IMR-90 (cell line): ENCODE measurements at places on chromosomes 2 and 18.
A peak's percentile ranks its signal among the peaks of the same experiment; 100 is the strongest.

- DNase-seq: no peak
These were observed 146.5 kb downstream of the FAM210A start for GRCh38 chr18:13579874-13580273.

DNA sequence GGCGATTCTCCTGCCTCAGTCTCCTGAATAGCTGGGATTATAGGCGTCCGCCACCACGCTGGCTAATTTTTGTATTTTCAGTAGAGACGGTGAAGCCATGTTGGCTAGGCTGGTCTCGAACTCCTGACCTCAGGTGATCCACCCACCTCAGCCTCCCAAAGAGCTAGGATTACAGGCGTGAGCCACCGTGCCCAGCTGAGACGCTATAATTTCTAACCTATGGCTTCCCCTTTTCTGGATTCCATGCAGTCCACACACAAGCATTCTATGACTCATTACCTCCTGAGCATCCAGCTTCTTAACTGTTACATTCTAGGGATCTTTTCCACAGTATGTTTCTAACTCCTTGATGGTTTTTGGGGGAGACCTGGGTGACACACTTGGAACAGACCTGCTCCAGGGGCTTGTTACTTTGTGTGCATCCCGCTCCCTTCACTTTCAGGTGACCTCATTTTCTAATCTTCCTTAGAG lies 11.8 kb upstream of the KCMF1 start:
- DNase-seq: peak; percentile 90

DNA sequence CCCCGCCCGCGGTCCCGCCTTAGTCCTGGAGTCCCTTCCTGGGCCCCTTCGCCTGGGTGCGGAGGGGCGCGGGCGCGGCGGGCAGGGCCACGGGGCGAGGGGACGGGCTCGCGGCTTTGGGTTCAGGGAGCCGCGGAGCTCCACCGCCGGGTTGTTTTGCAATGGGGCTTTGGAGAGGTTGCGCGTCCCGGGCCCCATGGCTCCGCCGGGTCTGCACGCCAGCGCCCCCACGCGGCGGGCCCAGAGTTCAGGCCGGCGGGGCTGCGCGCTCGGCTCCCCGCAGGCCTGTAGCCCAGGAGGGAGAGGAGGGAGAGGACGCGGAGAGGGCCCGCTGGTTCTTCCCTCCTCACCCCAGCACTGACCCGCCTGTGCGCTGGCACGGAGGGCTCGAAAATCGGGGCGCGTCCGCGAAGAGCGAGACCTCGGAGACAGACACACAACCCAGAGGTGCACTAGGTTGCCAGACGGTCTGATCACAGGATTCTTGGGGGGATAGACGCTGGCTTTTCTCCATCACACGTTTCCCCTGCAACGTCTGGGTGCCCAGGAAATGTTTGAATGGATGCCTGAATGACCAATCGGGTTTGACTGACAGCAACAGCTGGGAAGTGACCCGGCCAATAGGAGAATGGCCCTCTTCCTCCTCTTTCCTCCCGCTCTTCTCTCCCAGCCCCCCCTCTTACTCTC lies 4.9 kb upstream of the SIX2 start:
- no peak for DNase-seq

DNA sequence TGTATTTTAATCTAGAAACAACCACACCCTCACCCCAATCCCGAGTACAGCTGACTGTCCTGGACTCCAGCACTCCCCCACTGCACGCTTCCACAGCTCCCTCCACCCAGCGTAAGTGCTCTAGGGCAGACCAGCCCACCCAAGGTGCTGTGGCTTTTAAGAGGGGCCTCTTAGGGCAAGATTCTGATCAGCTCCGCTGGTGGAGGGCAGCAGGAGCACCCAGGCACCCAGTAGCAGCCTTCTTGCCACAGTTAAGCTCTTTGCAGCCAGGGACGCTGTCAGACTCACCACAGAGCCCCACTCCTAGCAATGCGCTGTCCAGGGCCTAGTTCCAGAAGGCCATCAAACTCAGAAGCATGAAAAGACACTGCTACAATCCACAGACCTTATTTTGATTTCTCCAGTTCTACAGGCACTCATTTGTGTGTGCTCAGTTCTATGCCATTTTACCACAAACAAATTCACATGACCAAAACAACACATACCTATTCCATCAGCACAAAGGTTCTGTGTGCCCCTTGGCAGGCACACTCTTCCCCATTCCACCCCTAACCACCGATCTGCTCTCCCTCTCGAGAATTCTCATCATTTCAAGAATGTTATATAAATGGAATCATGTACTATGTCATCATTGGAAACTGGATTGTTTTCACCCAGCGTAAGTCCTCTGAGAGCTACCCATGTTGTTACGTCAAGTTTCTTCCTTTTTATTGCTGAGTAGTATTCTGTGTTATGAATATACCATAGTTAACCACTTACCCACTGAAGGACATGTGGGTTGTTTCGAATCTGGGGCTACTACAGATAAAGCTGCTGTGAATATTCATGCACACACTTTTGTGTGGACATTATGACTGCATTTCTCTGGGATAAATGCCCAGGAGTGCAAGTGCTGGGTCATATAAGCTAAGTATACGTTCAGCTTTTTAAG lies 40.4 kb downstream of the PTPN2 start:
- no peak for DNase-seq

DNA sequence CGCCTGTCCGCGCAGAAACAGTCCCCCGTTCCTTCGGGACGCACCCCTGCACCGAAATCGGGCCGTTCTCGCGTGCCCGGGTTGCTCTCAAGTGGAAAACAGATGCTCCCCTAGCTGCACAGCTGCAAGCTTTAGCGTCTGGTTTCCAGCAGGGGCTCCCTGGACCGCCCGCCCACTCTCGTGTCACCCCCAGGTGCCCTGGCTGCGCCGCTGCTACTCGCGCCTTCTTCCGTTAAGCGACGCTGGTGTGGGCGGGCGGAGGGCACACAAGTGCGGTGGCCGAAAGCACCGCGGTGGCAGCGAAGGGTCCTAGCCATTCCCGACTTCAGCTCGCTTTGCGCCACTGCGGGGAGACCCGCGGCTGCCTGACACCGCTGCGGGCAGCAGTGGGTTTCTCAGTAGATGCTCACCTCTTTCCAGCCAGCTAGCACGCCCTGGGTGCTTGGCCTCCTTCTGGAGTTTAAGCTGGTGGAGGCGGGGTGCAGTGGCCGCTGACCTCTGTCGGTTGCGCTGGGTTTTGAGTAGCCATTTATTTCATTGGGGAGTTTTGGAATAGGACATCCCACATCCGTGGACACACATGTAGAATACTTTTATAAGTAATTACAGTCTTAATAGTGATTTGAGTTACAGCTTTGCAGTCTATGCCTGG lies 806 bp downstream of the ZNF407 start:
- peak; percentile 46 for DNase-seq

- no peak for DNase-seq
These were observed 69.3 kb downstream of the TIMM21 start for GRCh38 chr18:74217476-74218143.

GRCh38 chr18:63206433-63207142 lies 113.0 kb downstream of the BCL2 start:
- no peak for DNase-seq

GRCh38 chr2:151665959-151666358 lies 68.3 kb downstream of the NEB start:
- DNase-seq: no peak

GRCh38 chr2:24163186-24163585 lies 11.7 kb upstream of the FAM228A start:
- no peak for DNase-seq

DNA sequence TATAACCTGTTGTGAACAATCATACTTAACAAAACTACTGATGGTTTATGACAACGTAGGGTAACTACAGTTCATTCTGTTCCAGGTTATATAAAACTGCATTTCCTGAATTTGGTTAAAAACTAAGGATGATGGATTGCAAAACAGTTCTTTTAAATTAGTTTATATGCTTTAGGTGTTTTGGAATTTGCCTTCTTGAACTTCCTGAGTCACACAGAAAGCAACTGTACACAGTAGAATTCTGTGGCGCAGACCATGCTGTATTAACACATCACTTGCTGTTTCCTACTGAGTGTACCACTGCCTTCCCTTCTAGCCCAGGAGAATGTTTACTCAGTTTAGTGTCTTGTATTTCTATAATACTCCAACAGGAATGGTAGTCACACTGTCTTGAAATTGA lies 19.4 kb downstream of the ITGB1BP1 start:
- peak; percentile 83 for DNase-seq

DNA sequence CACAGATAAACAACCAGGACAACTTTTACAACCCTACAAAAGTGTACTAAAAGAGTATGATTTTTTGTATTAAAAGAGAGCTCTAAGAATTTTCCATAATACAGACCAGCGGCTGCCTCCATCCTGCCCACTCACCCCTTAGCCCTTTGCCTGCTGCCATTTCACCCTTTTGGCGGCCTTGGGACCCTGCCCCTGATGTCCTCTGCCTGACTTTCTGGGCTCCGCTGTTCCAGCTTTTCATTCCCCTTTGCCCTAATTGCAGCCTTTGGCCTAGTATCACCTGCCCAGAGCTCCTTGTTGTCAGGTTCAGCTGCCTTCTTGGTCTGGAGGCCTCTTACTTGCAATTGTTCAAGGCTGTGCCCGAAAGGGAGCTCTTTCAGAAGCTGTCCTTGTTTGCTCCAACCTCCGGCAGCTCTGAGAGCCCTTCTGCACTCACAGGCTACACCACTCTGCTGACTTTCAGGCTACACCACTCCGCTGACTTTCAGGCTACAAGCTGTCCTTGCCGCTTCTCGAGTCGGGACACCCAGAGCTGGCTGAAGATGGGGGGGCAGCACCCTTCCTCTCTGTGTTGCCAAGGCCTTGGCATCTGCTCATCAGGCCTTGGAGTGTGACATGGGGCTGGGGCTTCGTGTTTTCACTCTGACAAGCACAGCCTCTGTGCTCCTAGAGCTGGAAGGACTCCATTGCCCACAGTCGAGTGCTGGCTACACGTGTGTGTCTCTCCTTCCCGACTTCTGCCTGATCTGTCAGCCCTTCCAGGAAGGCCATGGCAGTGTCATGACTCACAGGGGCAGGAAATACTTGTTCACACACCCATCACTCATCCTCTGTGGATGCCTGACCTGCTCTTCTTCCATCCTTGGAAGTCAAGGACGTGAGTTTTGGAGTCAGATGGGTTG lies 43.1 kb upstream of the HDAC4 start:
- peak; percentile 2 for DNase-seq

DNA sequence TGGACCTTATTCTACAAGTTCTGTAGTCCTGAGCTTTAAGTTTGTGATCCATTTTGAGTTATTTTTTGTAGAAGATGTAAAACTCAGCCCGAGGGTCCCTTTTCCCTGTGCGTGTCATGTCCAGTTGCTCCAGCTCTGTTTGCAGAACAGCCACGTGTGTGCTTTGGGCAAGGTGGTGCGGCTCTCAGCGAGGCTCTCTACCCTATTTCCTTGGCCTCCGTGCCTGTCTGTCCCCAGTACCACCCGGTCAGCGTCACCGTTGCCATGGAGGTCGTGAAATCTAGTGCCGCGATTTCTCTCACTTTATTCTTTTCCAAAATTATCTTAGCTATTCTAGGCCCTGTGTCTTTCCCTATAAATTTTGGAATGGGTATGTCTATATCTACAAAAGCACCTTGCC lies 141.0 kb upstream of the CTDP1 start:
- no peak for DNase-seq

DNA sequence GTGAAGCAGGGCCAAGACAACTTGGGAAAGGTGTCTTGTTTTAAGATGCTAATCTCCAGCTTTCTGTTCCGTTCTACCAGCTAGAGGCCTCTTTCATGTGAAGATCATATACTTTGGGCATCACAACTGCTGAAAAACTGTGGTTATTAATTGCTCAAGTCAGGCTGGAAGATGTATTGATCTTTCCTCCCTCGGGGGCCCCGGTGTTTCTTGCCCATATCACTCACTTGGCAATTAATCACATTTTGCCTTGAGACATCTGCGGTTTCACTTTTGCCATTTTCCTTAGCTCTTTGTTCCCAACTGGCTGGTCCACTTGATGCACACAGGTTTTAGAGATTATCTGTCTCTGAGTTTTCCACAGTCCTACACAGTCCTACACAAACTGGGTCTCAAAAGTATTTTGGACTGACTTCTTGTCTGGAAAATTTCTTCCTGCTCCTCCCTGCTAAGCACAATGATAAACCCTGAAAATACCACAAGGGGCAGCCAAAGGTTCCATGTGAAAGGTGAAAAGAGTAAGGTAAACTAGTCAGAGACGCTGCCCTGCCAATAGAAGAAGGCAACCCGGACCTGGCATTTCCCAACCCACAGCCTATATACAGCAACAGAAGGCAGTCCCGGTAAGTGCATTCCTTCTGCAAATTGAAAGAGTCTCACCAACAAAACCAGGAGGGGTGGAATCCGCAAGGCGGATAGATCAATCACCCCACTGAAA lies 181.0 kb downstream of the AFF3 start:
- DNase-seq: no peak

GRCh38 chr2:218000136-218000535 lies 2.7 kb downstream of the TNS1 start:
- DNase-seq: peak; percentile 91

DNA sequence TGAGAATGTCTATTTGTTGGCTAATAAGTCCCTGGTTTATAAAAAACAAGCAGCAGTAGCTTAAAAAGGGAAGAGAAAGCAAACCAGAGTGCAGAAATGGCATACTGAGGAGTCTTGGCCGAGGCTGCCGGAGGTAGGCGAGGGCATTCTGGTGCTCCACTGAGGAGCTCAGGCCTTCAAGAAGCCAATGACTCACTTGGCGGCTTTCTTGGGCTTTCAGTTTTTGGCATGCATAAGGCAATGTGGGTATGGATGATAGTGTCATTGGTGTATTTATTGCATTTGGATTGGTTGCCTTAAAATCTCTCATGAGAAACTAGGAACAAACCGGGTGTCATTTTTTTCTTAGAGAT lies 119.6 kb upstream of the ARL5A start:
- no peak for DNase-seq

DNA sequence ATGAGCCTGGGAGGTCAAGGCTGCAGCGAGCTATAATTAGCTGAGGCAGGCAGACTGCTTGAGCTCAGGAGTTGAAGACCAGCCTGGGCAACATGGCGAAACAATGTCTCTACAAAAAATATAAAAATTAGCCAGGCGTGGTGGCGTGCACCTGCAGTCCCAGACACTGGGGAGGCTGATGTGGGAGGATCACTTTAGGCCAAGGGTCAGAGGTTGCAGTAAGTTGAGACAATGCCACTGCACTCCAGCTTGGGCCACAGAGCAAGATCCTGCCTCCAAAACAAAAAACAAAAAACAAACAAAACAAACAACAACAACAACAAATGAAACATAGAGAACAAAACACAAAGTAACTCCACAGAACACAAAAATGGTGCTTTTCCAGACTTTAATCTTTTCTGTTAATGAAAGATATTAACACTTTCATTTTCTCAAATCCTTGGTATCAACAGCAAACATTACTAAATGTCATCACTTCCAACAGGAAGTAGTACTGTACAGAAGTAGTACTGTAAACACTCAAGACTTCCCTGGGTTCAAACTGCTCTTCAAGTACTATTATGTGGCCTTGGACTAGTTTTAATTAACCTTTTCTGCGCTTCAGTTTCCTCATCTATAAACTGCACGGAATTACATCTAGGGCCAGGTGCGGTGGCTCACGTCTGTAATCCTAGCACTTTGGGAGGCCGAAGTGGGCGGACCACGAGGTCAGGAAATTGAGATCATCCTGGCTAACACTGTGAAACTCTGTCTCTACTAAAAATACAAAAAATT lies 27.9 kb downstream of the PUM2 start:
- no peak for DNase-seq
